ENCODE measurements at places on chromosomes 7 and 10. TPM values are rescaled to one million over a fixed set of nuclear protein-coding genes. Genes with fewer than 3 reads are reported as not detected.

The PLPP4 gene
- 0.20 TPM for total RNA-seq

The CALHM3 gene
- total RNA-seq, result not detected

The HOXA7 gene
- 1.5 TPM for total RNA-seq

The CARD11 gene
- 3.1 TPM for total RNA-seq

The C10orf95 gene
- total RNA-seq, result 0.22 TPM

The TMEM176B gene
- total RNA-seq, result not detected

The RGR gene
- total RNA-seq, result not detected

The MRLN gene
- total RNA-seq, result not detected

The TMEM273 gene
- total RNA-seq, result 4.8 TPM

The MINDY3 gene
- 23.2 TPM for total RNA-seq

The SFTPA2 gene
- not detected for total RNA-seq

The ANLN gene
- 6.3 TPM for total RNA-seq

The GIMAP8 gene
- 88.7 TPM for total RNA-seq

The EIF5AL1 gene
- total RNA-seq, result 0.22 TPM

The HGF gene
- total RNA-seq, result 0.20 TPM

The ZNF22 gene
- total RNA-seq, result 30.1 TPM

The HHEX gene
- 38.8 TPM for total RNA-seq

The MLLT10 gene
- total RNA-seq, result 28.1 TPM

The GSTO2 gene
- total RNA-seq, result 0.65 TPM

The INA gene
- total RNA-seq, result under 0.01 TPM

The RELN gene
- 1,451 TPM for total RNA-seq

The IQUB gene
- total RNA-seq, result 0.20 TPM

The CPVL gene
- 0.22 TPM for total RNA-seq

The SEMA3E gene
- total RNA-seq, result 0.20 TPM

The PDE1C gene
- under 0.01 TPM for total RNA-seq

The KCP gene
- not detected for total RNA-seq

The LEP gene
- total RNA-seq, result not detected

The WEE2 gene
- total RNA-seq, result under 0.01 TPM
